ENCODE measurements at places on chromosomes 11 and 22.

DNA sequence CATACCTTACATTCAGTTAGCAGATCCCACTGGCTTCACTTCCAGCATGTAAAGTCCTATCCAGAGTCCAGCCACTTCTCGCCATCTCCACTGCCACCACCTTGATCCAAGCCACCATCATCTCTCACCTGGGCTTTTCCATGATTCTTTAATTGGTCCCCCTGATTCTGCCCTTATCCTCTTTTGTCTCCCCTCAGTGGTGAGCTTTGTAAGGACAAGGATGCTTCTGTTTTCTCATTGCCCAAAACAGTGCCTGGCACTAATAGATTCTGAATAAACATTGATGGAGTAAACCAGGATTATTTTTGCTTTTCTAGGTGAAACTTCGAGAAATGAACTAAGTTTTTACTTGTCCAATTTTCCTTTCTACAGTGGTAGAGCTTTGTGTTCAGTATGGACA lies 4.4 kb downstream of the POLA2 start:
- no peak for DNase-seq

DNA sequence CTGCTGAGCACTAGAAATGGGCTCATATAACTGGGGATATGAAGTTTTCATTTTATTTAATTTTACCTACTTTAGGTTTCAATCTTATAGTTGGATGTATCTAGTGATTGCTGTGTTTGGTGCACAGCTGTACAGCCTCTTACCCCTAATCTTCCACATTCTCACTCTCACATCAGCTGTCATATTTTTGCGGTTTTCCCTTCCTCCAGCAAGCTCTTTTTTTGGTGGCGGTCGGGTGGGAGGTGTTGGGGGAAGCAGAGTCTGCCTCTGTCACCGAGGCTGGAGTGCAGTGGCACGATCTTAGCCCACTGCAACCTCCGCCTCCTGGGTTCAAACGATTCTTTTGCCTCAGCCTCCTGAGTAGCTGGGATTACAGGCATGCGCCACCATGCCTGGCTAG lies 445.1 kb upstream of the ISX start:
- no peak for DNase-seq

GRCh38 chr11:92765965-92766371 lies 203.5 kb upstream of the MTNR1B start:
- no peak for DNase-seq

GRCh38 chr11:76620489-76620888 lies 50.1 kb downstream of the LRRC32 start:
- no peak for DNase-seq

DNA sequence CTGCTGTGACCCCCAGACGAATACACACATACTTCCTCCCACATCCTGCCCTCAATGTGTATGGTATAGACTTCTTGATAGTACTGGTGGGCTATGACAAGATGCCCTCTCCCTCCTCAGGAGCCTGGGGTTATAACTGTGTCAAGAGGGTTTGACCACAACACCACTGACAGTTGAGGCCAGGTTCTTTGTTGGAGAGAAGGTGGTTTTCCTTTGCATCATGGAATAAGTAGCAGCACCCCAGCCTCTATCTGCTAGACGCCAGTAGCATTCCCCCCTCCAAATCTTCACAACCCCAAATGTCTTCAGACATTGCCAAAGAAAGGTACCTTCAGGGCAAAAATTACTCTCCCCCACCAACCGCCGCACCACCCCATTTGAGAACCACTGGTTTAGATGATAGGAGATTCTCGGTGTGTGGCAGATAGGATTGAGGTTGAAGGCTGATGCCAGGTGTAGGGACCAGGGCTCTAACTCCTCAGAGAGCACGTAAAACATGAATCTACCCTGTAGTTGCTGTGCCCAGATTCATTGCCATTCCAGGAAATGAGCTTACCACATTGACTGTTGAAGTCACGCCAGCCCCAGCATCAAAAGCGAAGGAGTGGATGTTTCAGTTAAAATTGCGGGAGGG lies 5.5 kb upstream of the MYO18B start:
- no peak for DNase-seq

- DNase-seq = no peak
Measured at GRCh38 chr11:8796941-8797340, 114.0 kb upstream of the AKIP1 start.

GRCh38 chr11:126318574-126319373 lies 14.9 kb downstream of the DCPS start:
- no peak for DNase-seq

DNA sequence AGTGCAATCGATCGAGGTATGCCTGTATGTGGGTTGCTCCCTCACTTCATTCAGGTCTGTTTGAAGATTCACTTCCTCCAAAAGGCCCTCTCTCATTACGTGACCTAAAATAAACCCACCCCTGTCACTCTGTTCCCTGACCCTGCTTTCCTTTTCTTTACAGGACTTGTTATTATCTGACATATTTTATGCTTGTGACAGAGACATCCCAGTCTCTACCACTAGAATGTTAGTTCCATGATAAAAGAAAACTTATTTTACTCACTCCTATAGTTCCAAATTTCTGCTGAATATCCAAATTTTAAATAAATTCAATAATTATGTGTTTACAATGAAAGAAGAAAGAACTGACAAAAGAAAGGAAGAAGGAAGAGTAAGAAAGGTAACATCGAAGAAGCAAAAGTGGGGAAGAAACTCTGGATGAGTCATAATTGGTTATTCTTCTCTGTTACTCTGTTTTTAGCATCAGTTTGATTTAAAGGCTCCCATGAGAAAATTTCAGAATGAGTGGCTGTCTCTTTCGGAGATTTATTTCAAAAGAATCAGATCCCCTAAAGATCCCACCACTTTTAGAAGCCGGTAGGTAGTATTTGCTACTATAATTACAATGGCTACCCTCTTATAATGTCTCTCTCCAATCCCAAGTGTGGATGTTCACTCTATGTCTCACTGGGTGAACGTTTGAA lies 33.5 kb downstream of the ENTHD1 start:
- no peak for DNase-seq

- DNase-seq = no peak
Measured at GRCh38 chr11:116374085-116374484, 398.7 kb downstream of the BUD13 start.

- no peak for DNase-seq
Measured at GRCh38 chr11:85596886-85597285, 30.3 kb downstream of the DLG2 start.

DNA sequence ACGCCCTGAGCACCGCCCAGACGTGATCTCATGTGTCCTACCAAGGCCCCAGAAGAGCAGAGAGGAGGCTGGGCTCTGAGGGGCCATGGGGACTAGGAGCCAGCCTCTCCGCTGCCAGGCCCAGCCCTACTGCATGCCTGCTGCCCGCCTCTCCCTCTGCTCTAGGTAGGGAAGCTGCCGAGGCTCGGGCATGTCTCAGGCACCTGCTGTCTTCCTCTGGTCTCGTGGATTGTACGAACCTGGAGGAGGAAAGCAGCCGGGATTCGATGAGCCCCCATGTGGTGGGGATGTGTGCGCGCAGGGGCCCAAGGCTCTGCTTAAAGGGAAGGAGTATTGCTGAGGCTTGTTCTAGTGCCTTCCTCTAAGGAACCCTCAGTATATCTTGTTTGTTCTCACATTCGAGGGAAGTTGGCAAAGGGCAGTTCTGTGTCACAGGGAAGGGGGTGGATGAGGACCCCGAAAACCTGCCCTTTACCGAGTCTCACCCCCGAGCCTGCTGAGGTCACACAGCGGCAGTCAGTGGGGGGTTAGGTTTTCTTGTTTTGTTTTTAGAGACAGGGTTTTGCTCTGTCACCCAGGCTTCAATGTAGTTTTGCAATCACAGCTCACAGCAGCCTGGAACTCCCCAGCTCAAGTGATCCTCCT lies 21.2 kb downstream of the DAGLA start:
- DNase-seq = peak; percentile 83

- no peak for DNase-seq
Measured at GRCh38 chr11:132033051-132033450, 662.6 kb downstream of the NTM start.

GRCh38 chr11:128261011-128261421 lies 326.3 kb downstream of the ETS1 start:
- DNase-seq = no peak

GRCh38 chr22:20968281-20968977 lies 1.4 kb downstream of the AIFM3 start:
- DNase-seq = no peak

GRCh38 chr22:35792506-35792905 lies 74.8 kb downstream of the APOL5 start:
- no peak for DNase-seq

DNA sequence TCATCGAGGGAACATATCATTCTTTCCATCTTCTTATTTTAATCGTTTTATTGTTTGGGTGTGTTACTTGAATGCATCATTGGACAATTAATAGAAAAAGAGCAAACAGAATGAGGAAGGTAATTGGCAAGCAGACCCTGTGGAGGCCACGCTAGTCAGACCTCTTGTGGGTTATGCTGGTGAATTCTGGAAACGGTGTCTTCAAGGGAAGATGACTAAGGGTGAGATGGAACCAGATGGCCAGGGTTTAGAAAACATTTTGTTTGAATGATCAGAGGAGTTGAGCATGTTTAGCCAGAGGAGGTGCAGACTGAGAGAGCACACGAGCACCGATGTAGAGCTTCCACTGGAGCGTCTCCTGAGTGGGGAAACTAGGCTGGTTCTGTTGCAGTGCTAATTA lies 8.5 kb downstream of the ST14 start:
- no peak for DNase-seq

DNA sequence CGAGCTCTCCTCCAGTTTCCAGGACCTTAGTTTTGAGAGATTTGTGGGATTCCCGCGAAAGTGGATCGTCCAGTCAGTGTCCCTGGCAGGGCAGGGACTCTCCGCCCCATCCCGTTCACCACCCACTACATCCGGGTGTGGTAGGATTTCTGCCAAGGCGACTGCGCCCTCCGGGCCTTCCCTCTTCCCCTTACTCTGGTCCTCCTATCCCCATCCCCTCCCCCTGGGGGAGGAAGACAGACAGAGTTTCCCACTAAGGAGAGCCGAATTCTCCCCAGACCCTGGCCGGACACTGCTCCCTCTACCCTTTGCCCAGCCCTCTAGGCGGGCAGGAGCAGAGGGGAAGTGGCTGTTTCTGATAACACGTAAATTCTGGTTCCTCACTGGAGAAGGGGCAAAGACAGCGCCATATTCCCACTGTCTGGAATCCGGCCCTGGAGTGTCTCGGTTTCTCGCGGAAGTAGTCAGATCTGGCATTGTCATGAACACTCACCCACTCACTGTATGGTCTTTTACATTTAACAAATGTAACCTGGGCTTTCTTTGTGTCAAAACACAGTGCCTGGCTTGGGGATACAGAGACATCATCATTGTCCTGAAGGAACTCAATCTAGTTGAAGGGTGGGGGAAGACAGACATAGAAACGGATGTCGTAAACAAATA lies 1.1 kb upstream of the NECTIN1 start:
- no peak for DNase-seq

- no peak for DNase-seq
Measured at GRCh38 chr11:68367252-68367651, 54.9 kb downstream of the LRP5 start.

DNA sequence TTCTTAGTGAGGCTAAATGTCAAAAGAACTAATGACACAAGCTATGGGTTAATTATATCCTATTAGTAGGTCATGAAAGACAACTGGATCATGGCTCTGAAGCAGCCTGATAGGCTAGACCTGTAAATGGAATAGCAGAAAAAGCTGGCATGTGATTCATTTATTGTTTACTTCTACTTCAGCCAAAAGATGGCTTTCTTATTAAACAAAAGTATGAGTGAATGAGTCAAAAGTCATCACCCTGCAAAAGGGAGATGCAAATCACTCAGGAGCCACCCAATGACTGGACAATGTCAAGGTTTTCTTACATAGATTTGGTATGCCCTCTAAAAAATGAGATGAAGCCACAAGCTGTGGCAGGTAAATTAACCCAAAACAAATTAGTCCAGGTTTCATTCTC lies 138.0 kb downstream of the TRPC6 start:
- no peak for DNase-seq

- DNase-seq = no peak
Measured at GRCh38 chr22:46750863-46751443, 11.5 kb upstream of the TBC1D22A start.

- DNase-seq = no peak
Measured at GRCh38 chr22:38317995-38318715, 922 bp upstream of the CSNK1E start.

- no peak for DNase-seq
Measured at GRCh38 chr11:26762089-26762488, 40.2 kb upstream of the SLC5A12 start.

- no peak for DNase-seq
Measured at GRCh38 chr11:37811349-37811748, 1213.3 kb upstream of the RAG2 start.

DNA sequence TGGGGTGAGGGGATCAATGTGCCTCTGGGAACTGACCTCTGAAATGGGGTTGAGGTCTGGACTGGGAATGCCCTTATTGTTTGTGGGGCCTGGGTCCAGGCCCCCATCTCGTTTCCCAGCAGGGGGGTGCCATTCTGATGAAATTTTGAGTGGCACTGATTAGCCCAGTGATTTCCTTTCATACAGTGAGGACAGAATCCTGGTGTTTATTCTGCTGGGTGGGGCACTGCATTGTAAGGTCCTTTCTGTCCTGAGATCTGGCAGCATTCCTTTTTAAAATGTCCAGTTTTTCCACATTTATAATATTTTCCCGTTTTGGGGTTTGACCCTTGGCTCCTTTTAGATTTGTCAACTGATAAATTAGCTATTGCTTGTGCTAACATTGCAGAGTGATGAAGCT lies 27.1 kb downstream of the OR10A6 start:
- no peak for DNase-seq

GRCh38 chr11:40306938-40307548 lies 1152.4 kb downstream of the LRRC4C start:
- no peak for DNase-seq

GRCh38 chr11:62710001-62710345 lies 2.5 kb downstream of the GNG3 start:
- no peak for DNase-seq

DNA sequence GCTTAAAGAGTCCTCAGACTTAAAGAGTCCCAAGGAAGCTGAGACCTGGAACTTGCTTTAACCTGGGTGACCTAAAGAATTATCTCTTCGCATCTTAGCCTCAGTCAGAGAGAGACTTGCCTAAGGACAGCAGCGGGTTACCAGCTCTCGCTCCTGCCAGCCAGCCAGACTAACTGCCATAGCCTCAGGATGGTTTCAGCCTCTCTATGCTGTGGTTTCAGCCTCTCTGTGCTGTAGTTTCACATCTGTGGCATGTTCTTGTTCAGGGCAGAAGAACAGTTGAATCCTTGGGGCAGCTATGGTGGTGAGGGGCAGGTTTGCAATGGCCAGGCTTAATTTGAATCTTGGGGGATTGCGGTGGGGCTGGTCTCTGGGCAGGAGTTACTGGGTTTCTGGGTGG lies 2.3 kb downstream of the FRMD8 start:
- no peak for DNase-seq

- DNase-seq = no peak
Measured at GRCh38 chr11:57172031-57172430, 9.7 kb upstream of the LRRC55 start.
